ENCODE measurements at places on chromosomes 3 and 15.
A peak's percentile ranks its signal among the peaks of the same experiment; 100 is the strongest.

DNA sequence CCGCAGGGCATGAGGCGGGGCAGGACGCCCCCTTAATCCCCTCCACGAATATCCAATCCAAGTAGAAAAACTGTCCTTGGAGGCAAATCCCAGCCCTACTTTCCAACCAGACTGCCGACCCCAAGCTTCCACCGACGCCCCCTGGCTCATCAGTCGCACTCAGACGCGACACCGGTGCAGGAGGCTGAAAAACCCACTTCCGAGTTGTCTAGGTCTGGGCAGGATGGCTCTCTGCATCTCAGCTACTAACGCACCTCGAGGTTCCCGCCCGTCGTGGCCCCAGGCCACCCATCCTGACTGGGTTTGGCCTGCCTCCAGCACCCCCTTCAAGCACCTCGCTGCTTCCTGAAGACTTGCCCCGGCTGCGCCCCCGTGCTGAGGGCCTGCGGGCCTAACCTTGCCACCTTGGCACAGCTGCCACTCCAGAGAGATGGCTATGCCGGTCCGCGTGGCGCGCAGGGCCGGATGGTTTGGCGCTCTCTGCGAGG, 15.5 kb downstream of the RGMA start:
- DNase-seq: no peak

- no peak for DNase-seq
These were observed 66.6 kb downstream of the FRMD5 start for GRCh38 chr15:44128443-44128842.

GRCh38 chr3:43448098-43448497, 161.8 kb downstream of the SNRK start:
- DNase-seq: no peak

GRCh38 chr15:70627734-70628548, 135.4 kb downstream of the UACA start:
- DNase-seq: no peak

DNA sequence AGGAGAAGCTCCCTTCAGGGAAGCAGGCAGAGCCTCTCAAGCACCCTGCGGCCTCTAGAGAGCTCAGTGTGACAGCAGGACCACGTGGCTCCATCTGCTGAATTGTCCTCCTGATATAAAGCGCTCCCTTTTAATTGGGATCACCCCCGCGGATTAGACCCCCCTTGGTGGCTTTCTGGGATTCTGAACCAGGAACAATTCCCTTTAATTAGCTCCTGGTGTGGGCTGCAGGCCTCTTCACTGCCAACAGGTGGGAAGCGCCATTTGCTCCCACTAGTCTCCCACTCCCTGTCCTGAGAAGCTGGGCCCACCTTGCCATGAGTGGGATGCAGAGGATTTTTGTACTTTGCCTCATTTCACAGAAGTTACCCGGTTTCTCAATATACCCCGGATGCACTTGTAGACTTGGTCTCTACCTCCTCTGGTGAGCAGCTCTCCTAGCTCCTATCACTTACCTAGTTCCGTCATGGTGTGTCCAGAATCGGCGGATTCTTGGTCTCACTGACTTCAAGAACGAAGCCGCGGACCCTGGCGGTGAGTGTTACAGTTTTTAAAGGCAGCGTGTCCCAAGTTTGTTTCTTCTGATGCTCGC, 592 bp downstream of the PGPEP1L start:
- peak; percentile 23 for DNase-seq

DNA sequence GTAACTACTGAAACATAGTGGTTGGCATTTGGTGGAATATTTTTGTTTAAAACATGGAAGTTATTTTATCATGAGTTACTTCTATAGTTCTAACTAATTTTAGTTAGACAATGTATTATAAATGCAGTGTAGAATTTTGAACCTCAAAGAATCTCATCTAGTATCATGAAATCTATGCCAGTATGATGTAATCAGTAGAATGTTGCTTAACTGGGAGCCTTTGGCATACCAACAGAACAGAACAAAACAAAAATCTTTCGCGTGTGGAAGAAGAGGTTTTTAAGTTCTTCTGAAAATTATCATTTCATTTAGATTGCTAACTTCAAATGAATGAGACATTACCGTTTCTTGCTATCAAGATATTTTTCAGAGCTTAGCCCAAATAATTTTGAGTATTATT, 98.4 kb upstream of the LRRFIP2 start:
- no peak for DNase-seq

GRCh38 chr3:71543371-71544016, 40.0 kb downstream of the FOXP1 start:
- DNase-seq: no peak
